ENCODE measurements at places on chromosomes 1 and 21.

GRCh38 chr1:84776639-84777038, 86.4 kb upstream of the SSX2IP start:
- DNase-seq, result no peak

- no peak for DNase-seq
Observed at GRCh38 chr1:200240656-200241055, 169.2 kb downstream of the ZNF281 start.

GRCh38 chr1:9413877-9414213, 121.2 kb downstream of the SPSB1 start:
- DNase-seq, result no peak

- no peak for DNase-seq
Observed at GRCh38 chr1:52544665-52545525, 8.0 kb downstream of the TUT4 start.

- DNase-seq, result no peak
Observed at GRCh38 chr1:111736548-111737215, 2.5 kb downstream of the INKA2 start.

DNA sequence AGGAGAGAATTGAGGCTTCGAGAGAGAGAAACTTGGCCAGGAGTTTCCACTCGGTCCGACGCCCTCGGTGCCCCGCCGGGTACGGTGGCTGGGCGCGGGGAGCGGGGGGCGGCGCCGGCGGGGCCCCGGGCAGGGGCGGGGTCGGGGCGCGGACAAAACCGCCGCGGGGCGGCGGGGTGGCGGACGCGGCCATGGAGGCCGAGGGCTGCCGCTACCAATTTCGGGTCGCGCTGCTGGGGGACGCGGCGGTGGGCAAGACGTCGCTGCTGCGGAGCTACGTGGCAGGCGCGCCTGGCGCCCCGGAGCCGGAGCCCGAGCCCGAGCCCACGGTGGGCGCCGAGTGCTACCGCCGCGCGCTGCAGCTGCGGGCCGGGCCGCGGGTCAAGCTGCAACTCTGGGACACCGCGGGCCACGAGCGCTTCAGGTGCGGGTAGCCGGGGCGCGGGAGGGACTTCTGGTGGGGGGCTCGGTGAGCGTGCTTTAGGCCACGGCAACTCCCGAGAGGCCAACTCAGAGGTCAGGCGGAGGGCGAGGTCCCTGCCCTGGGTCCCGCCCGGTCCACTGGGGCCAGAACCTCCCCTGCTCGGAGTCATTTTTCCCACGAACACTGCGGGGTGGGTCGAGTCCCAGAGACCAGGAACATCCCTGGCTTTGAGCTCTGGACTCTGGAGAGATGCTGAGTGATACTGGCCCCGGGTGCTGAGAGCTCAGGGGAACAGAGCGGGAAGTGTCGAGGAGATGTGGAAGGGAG, 431 bp downstream of the RAB42 start:
- DNase-seq, result no peak

DNA sequence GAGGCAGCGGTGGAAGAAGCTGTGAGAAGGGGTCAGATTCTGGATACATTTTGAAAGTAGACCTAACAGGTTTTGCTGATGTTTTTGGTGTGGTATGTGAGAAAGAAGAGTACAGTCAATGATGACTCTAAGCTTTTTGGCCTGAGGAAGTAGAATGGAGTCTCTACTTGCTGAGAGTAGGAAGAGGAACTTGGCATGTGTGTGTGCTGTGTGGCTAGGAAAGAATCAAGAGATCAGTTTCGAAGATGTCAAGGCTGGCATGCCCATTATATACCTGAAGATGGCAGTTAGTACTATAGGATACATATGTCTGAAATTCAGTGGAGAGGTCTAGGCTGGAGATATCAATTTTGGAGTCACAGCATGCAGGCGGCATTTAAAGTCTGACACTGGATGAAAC, 64.4 kb downstream of the MAB21L3 start:
- DNase-seq, result no peak

GRCh38 chr21:28333578-28334075, 659.0 kb downstream of the LTN1 start:
- DNase-seq, result no peak
